ENCODE measurements at places on chromosomes 6 and 20.
A peak's percentile ranks its signal among the peaks of the same experiment; 100 is the strongest.

DNA sequence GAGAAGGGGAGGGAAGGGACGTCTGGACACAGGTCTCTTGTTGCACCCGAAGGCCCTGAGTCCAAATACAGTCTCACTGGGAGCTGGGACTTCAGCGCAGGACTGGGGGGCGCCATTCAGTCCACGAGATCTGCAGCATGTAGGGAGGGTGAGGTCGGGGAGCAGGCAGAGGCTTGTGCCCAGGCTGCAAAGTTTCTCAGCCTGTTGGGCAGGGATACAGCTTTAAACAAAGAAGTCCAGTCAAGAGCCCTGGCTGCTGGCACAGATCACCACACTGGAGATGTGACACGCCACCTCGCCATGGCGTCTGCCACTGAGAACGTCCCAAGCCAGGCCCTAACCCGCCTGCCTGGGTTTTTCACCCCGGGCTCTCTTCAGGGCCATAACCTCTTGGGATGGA lies 256.6 kb downstream of the DLL1 start:
- H3K4me3 ChIP-seq = no peak overlapping the region
- DNase-seq = no peak
- no peaks in the 10 kb centered on the region for H3K4me1 ChIP-seq
- no peaks in the 10 kb centered on the region for H3K36me3 ChIP-seq
- no peak overlapping the region for H3K27ac ChIP-seq
- H3K27me3 ChIP-seq = no peaks in the 10 kb centered on the region

GRCh38 chr6:163527291-163527690 lies 112.8 kb downstream of the QKI start:
- no peak overlapping the region for H3K27ac ChIP-seq
- DNase-seq = no peak
- H3K36me3 ChIP-seq = no peaks in the 10 kb centered on the region
- no peak overlapping the region for H3K4me3 ChIP-seq

GRCh38 chr20:58352468-58352867 lies 36.6 kb upstream of the VAPB start:
- no peaks in the 10 kb centered on the region for H3K4me1 ChIP-seq
- peaks cover 13% of the 10 kb centered on the region for H3K36me3 ChIP-seq
- no peak for DNase-seq

DNA sequence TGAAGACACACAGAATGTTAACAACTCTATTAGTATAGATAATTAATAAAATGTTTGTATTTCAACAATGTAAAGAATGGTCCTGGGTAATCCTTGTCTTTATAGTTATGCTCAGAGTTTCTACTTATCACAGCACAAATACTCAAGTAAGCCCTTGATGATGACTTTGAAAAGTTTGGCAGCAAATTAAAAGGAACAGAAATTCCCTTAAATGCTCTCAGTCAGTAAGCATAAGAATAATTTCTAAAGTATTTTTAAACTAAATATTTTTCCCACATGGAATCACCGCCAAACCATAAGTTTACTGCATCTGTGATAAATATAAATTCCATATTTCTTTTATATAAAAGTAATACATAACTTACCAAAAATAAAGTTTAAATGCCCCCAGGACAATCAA lies 96.1 kb downstream of the COL12A1 start:
- no peaks in the 10 kb centered on the region for H3K4me1 ChIP-seq
- no peak for DNase-seq
- H3K36me3 ChIP-seq = no peaks in the 10 kb centered on the region
- H3K4me3 ChIP-seq = no peak overlapping the region
- no peak overlapping the region for H3K27ac ChIP-seq

DNA sequence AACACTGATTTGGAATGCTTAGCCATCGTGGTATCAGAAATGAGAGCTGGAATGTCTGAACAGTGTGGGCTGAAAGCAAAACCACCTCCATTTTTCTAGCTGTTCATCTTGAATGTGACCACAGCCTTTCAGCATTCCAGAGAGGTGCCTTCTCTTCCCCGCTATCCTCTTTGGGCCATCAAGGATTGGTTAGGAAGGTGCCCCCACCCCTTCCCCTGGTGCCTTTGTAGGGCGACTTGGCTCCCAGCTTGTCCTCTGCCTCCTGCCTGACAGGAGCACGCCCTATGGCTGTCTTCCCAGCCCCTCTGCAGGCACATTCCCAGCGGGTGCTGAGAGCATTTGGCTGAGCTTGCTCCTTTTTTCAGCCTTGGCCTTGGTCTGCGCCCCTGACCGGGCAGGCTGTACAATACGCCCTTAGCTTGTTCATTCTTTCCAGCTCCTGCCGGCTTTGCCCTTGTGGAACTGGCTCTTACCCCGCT lies 97.5 kb downstream of the ARMC2 start:
- H3K27ac ChIP-seq = no peak overlapping the region
- DNase-seq = no peak
- peaks cover 33% of the 10 kb centered on the region for H3K4me1 ChIP-seq
- H3K4me3 ChIP-seq = no peak overlapping the region
- H3K36me3 ChIP-seq = no peaks in the 10 kb centered on the region

GRCh38 chr6:42744351-42744893 lies 1.5 kb downstream of the TBCC start:
- H3K27me3 ChIP-seq = no peaks in the 10 kb centered on the region
- H3K36me3 ChIP-seq = no peaks in the 10 kb centered on the region
- H3K4me3 ChIP-seq = peak overlapping the region; percentile 99
- peaks cover 33% of the 10 kb centered on the region for H3K4me1 ChIP-seq

- no peak overlapping the region for H3K4me3 ChIP-seq
- H3K36me3 ChIP-seq = no peaks in the 10 kb centered on the region
- no peak overlapping the region for H3K27ac ChIP-seq
- H3K27me3 ChIP-seq = no peaks in the 10 kb centered on the region
- no peak for DNase-seq
Measured at GRCh38 chr6:114534813-114535212, 192.0 kb upstream of the HS3ST5 start.

- H3K36me3 ChIP-seq = peaks cover 11% of the 10 kb centered on the region
- DNase-seq = no peak
- H3K4me1 ChIP-seq = no peaks in the 10 kb centered on the region
Measured at GRCh38 chr20:35340436-35340835, 48.2 kb upstream of the FAM83C start.

- no peak overlapping the region for H3K4me3 ChIP-seq
- H3K36me3 ChIP-seq = peaks cover 53% of the 10 kb centered on the region
- no peaks in the 10 kb centered on the region for H3K4me1 ChIP-seq
Measured at GRCh38 chr6:4059115-4059777, 19.7 kb downstream of the FAM217A start.

All from CD8-positive, alpha-beta memory T cell (primary cell).